GM20000 (cell line): ENCODE measurements at places on chromosomes 4 and X.
A peak's percentile ranks its signal among the peaks of the same experiment; 100 is the strongest.

GRCh38 chr4:159298502-159298901 lies 195.6 kb downstream of the RAPGEF2 start:
- no peak for DNase-seq

- DNase-seq = no peak
Measured at GRCh38 chr4:57055886-57056285, 54.3 kb downstream of the IGFBP7 start.

- no peak for DNase-seq
Measured at GRCh38 chrX:30741545-30741944, 88.3 kb downstream of the GK start.

- no peak for DNase-seq
Measured at GRCh38 chr4:184166736-184167135, 50.9 kb downstream of the ENPP6 start.

DNA sequence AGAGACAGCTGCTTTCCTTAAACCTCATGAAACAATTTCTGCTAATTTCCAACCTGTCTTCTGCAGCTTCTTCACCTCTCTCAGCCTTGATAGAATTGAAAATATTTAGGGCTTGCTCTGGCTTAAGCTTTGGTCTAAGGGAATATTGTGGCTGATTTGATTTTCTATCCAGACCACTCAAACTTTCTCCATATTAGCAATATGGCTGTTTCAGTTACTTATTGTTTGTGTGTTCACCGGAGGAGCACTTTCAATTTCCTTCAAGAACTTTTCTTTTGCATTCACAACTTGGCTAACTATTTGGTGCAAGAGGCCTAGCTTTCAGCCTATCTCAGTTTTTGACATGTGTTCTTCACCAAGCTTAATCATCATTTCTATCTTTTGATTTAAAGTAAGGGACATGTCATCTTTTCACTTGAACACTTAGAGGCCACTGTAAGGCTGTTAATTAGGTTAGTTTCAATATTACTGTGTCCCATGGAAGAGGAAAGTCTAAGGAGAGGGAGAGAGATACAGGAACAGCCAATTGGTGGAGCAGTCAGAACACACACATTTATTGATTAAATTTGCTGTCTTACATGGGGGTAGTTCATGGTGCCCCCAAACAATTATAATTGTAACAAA lies 213.2 kb downstream of the RASL11B start:
- no peak for DNase-seq

DNA sequence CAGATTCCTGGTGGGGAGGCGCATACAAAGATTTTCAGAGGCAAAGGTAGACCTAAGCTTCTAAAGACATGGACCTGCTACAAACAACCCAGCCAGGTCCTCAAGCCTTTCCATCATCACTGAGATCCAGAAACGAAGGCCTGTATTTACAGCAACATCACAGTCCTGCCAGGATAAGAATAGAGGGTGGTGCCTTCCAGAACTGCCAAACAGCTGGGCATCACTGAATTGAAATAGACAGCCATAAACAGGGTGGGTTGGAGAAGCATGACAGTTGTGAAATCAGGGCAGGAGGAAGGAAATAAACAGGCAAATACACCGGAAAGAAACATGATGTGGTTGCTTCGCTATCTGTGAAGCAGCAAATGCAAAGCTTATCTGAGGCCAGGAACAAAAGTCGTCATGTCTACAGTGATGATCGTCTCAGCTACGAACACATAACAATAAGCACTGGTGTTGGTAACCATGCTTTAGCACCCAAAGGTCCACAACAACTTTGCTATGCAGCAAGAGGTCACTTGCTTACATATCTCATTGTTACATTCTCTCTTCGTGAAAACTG lies 6.7 kb upstream of the TMEM154 start:
- DNase-seq = no peak

GRCh38 chrX:44401151-44401550 lies 57.7 kb upstream of the EFHC2 start:
- no peak for DNase-seq

- DNase-seq = no peak
Measured at GRCh38 chr4:188841523-188841922, 702.3 kb downstream of the TRIML1 start.

GRCh38 chrX:23919706-23920320 lies 12.0 kb downstream of the CXorf58 start:
- no peak for DNase-seq

DNA sequence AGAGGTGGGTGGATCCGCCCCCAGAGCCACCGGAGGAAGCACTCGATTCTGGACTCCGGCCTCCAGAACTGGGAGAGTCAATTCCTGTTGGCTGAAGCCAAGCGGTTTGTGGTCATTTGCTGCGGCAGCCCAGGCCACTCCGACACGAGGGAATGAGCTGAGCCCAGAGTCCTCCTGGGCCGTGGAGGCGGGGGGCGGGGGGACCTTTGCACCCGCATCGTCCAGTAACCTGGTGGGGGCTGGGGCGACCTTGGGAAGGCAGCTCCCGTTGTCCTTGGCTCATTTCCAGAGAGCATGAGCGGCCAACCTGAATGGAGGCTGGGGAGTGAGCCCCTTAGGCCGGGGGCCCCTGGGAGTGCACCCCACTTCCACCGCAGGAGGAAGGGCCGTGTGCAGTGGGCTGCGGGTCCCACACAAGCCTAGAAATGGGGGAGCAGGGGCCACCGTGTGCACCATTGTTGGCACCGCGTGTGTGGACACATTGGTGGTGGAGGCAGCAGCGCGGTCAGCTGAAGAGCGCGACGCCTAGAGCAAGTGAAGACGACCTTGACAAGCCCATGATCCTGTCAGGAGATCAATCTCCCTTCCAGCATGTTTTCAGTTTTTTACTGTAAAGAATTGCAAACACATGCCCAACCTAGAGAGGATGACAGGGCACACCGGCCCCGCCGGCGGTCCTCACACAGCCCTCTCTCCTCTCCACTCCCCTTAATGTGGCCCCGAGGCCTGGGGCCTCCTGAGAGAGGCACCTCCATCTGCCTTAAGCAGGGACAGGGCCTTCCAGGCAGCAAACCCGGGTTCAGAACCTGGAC lies 19.9 kb upstream of the DUSP9 start:
- no peak for DNase-seq

DNA sequence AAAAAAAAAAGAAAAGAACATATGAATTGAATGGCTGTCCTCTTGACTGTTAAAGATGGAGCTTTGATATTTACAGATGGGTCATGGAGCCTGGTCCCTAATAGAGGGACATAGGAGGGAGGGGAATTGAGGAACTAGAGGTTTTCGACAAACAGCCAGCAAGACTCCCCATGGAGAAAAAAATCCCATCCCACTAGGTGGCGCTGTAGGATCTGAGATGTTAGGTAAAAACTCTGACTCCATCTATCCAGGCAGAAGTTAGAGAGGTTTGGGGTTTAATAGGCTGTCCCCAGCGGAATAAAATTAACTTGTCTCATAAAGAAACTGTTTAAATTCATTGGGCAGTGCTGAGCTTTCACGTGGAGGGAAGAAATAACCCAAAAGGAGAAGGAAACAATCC lies 45.9 kb downstream of the HMGB2 start:
- DNase-seq = peak; percentile 18

DNA sequence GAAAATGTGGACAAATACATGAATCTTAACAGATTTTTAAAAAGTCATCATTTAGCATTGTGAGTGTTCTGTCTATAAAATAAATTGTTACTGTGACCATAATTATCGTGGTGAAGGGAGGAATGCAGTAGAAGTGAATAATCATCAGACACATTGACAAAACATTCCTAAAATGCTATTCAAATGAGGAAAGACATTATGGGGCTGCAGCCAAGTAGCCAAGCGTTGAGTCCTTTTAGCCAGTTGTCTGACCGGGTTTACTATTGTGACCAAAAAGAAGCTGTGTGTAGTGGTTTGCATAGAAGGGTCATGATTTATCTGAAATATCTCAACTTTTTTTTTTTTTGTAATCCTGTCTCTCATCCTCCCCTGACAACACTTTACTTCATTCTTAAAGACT lies 19.5 kb downstream of the WWC2 start:
- no peak for DNase-seq

DNA sequence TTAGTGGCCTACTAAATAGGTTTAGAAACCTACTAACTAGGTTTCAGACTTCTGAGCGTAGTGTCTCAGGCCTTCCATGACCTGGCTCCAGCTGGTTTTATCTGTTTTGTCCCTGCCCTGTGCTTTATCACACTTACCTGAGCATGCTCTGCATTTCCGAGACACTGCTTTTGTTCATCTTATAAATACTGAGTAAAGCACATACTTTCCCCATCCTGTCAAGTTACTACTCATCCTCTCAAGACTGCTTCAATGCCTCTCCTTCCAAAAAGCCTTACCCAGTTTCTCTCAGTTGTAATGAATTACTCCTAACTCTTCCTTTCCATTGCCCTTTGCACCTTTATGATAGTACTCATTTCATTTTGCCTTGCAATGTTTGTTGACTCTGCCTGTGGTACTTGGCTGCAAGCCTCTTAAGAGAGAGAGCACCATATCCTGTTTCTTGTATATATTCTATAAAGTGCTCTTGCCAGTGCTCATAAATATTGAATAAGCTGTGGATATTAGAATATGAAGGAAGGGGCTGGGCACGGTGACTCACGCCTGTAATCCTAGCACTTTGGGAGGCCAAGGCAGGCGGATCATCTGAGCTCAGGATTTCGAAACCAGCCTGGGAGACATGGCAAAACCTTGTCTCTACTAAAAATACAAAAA lies 34.4 kb downstream of the SLAIN2 start:
- DNase-seq = no peak

GRCh38 chrX:103329991-103330390 lies at the start of gene TCEAL7:
TCEAL7 (plus strand) TSS chrX:103330239; CDS start chrX:103331404, 1,165 bp downstream.
- no peak for DNase-seq

DNA sequence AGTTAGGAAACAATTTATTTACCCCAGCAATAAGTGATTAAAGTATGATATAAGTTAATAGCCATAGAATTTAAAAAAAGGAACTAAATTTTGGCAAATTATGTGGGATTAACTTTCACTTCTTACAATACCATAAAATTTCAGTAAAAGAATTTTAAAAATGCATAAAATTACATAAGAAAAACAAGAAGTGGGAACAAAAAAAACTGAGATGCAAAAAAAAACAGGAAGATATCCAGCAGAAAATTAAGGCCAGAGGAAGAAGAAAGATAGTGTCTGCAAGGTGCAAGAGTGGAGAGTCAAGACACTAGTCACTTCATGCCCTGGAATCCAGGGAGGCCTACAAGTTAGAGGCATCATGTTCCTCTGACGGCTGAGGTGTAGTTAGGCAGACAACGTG lies 184.2 kb downstream of the GASK1B start:
- DNase-seq = no peak

- DNase-seq = no peak
Measured at GRCh38 chr4:84063619-84064018, 435.5 kb downstream of the NKX6-1 start.

DNA sequence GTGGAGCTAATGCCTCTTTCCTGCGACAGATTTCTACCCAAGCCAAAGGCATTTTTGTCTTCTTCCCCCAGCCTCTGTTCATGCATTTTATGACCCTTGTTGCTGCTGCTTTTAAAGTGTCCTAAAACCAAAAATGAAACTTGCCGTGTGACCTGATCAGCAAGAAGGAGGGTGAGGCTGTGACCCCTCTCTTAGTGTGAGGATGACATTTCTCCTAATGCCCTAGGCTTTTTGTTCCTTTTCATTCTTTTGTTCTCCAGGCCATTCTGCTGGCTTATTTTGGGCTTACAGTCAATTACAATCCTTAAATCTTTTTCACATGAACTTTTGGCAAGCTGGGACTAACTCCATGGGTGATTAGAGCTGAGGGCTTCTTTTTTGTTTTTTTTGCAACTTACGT lies 34.4 kb downstream of the PTTG2 start:
- DNase-seq = peak; percentile 32

- no peak for DNase-seq
Measured at GRCh38 chr4:168618577-168619265, 121.9 kb downstream of the PALLD start.

- no peak for DNase-seq
Measured at GRCh38 chr4:55938481-55938880, 10.3 kb upstream of the CEP135 start.

GRCh38 chr4:81600520-81601357 lies 129.0 kb upstream of the RASGEF1B start:
- DNase-seq = no peak

DNA sequence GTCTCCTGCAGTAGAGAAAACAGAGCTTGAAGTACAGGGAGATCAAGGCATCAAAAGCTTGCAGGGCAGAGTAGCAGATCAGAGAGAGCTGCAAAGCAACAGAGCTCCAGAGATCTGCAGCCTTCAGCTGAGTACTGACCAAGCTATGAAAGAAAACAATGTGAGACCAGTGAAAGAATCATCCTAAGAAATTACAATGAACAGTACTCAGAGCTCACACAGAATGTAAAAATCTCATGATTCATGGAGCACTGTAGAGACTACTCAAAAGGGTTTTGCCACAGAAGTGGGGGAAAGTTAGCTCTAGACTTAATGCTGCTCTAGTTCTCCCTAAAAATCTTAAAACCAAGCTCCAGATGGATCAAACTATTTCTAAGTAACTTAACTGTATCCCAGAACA lies 80.0 kb upstream of the MAB21L2 start:
- DNase-seq = no peak

- no peak for DNase-seq
Measured at GRCh38 chr4:70449220-70449619, 22.8 kb upstream of the MUC7 start.

- DNase-seq = no peak
Measured at GRCh38 chr4:82761229-82761628, 37.4 kb downstream of the SCD5 start.

GRCh38 chrX:10282490-10282889 lies 125.7 kb downstream of the CLCN4 start:
- DNase-seq = no peak

DNA sequence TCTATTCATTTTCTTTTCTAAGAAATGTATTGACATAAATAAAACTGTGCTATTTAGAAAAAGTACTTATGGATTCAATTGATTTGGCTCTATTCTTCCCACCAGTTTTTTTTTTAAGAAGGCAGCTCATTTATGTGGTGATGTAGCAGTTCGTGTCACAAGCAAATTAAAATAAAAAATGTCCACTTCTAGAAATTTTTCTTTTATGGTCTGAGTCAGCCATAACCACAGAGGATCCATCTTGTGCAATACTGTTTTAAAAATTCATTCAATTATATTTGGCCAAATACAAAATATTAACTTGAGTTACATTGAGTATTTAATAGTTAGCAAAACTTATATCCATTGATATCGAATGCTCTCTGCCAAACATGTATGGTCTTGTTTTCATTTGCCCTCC lies 207.9 kb upstream of the FAT1 start:
- DNase-seq = no peak

GRCh38 chr4:54986095-54986846 lies 139.1 kb downstream of the KDR start:
- no peak for DNase-seq

DNA sequence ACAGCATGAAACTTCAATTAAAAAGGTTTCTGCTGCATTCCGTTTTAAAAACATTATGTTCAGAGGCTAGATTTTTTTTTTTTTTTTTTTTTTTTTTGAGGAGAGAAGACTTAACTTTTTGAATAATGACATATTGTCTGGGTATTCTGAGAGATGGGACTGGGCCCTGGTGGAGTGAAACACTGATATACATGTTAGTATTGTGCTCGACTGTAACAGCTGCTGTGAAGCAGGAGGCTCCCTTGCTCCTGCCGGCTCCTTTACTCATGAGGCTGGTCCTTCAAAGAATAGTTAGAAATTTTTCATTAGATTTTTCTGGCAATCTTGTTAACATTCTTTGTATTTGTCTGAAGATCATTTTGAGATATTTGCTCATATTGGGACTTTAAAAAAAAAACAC lies 73.3 kb downstream of the TMEM131L start:
- DNase-seq = no peak

GRCh38 chrX:9317176-9317575 lies 147.7 kb upstream of the TBL1X start:
- DNase-seq = no peak

GRCh38 chr4:141081921-141082395 lies 51.3 kb downstream of the RNF150 start:
- DNase-seq = no peak

- peak; percentile 79 for DNase-seq
Measured at GRCh38 chr4:38820329-38821061, 15.9 kb upstream of the TLR1 start.
